Activated naive CD4-positive, alpha-beta T cell treated with anti-CD3 and anti-CD28 coated beads, Interleukin-2, amount 10 ng/mL, durations not matched to agents 5 hours and 36 hours (primary cell): ENCODE measurements at places on chromosomes 6 and 20. TPM values are rescaled to one million over a fixed set of nuclear protein-coding genes. Genes with fewer than 3 reads are reported as not detected.

BCAS1 gene
- 0.05 TPM for total RNA-seq

GTSF1L gene
- total RNA-seq: 0.29 TPM

GRM1 gene
- total RNA-seq: not detected

GHRH gene
- not detected for total RNA-seq

ID4 gene
- total RNA-seq: not detected

C6orf58 gene
- not detected for total RNA-seq

ADTRP gene
- total RNA-seq: 11.3 TPM

ZNF311 gene
- 0.50 TPM for total RNA-seq

BPIFB6 gene
- total RNA-seq: not detected

KDM1B gene
- 10.8 TPM for total RNA-seq

SLA2 gene
- total RNA-seq: 65.9 TPM

ALDH5A1 gene
- 3.6 TPM for total RNA-seq

CDKAL1 gene
- 20.0 TPM for total RNA-seq

KCNQ2 gene
- not detected for total RNA-seq

SUPT3H gene
- total RNA-seq: 8.4 TPM

SCP2D1 gene
- not detected for total RNA-seq

BNIP5 gene
- total RNA-seq: not detected

OOEP gene
- total RNA-seq: not detected

SERINC1 gene
- 68.5 TPM for total RNA-seq

IL17A gene
- not detected for total RNA-seq

KIAA1755 gene
- total RNA-seq: not detected

LRRC73 gene
- 0.14 TPM for total RNA-seq

TMEM14B gene
- 77.3 TPM for total RNA-seq

CST2 gene
- not detected for total RNA-seq

NFS1 gene
- total RNA-seq: 24.7 TPM

RHAG gene
- total RNA-seq: not detected

DACT2 gene
- not detected for total RNA-seq

SEMG1 gene
- total RNA-seq: not detected

SGK2 gene
- total RNA-seq: 0.63 TPM

BFSP1 gene
- 1.1 TPM for total RNA-seq

CYP21A2 gene
- total RNA-seq: not detected

BTN1A1 gene
- not detected for total RNA-seq

RIPPLY2 gene
- not detected for total RNA-seq

FOXF2 gene
- total RNA-seq: not detected

OR14J1 gene
- not detected for total RNA-seq

PAQR8 gene
- total RNA-seq: 21.0 TPM

DLK2 gene
- 0.55 TPM for total RNA-seq

HMGA1 gene
- total RNA-seq: 276 TPM

CTAGE9 gene
- not detected for total RNA-seq

MUC21 gene
- total RNA-seq: not detected
